ENCODE measurements at places on chromosomes 7 and 10.

DNA sequence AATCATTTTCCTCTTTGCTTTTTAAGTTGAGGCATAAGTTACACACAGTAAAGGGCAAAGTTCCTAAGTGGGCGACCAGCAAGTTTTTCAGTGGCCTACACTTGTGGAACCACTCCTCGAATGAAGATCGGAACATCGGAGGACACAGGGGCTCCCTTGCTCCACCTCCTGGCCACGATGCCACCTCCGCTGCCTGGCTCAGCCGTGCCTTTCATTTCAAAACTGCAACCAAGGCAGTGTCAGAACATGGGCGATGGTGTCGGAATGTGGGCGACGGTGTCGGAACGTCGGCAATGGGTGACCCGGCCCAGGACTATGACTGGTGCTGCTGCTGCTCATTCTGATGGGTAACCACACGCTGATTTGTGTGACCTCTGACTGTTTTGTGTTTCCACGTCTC is 9.6 kb upstream of the VIPR2 start:
- DNase-seq: no peak

GRCh38 chr10:1402816-1403507 is 334.4 kb downstream of the ADARB2 start:
- no peak for DNase-seq

GRCh38 chr7:70830060-70830395 is 301.9 kb upstream of the GALNT17 start:
- DNase-seq: no peak

- no peak for DNase-seq
Observed at GRCh38 chr10:101848894-101849351, 5.3 kb upstream of the KCNIP2 start.

DNA sequence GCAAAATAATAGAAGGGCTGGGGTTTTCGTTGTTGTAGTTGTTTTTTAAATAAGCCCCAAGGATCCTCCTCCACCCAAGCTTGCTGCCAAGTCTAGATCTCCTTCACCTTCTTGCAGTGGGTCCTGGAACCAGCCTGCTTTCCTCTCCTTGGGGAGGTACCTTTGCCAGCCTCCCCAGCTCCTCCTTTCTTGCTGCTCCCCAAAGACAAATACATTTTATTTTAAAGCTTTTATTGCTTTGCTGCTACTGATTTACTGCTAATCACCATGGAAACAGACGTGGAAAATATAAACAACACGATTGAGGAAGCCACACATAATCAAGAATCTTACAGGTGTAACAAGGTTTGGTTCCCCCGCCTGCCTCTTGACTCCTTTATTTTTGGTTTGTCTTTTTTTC is 17.4 kb upstream of the SLF2 start:
- peak; percentile 6 for DNase-seq

DNA sequence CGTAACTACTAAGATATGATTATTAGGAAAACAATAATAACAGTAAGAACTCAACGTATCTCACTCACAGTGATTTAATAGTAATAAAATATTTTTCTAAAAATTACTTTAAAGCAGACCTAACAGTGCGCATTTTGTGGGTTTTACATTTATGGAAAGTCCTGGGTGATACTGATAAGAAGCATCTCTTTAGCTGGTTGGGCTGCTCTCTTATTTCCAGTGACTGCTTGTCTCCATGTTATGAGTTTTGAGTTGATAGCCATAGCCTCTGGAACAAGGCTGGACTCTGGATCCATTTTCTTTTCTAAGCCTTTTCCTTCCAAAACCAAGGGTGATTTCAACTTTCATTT is 29.5 kb upstream of the INHBA start:
- no peak for DNase-seq

- DNase-seq: no peak
Observed at GRCh38 chr10:33052263-33052875, 94.3 kb upstream of the ITGB1 start.

DNA sequence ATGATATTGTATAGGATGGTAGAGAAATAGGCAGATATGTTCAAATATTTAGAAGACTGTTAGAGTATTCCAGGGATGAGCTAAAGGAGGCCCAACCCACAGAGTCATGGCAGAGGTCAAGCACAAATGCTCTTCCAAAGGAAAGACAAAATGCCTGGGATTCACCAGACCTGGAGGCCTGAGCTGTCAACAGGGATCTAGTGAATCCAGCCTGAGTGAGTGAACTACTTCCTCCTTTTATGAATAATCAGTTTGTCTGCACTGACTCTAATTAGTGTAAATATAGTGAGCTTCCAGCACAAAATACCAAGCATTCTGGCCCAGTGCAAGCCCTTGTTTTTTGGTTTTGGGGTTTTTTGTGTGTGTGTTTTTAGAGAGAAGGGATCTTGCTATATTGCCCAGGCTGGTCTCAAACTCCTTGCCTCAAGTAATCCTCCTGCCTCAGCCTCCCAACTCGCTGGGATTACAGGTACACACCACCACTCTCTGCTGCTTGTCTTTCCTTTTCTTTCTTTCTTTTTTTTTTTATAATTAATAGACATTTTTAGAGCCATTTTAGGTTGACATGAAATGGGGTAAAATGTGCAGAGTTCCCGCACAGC is 244.4 kb downstream of the SKIDA1 start:
- no peak for DNase-seq

- no peak for DNase-seq
Observed at GRCh38 chr7:29574659-29575058, 11.0 kb downstream of the PRR15 start.

DNA sequence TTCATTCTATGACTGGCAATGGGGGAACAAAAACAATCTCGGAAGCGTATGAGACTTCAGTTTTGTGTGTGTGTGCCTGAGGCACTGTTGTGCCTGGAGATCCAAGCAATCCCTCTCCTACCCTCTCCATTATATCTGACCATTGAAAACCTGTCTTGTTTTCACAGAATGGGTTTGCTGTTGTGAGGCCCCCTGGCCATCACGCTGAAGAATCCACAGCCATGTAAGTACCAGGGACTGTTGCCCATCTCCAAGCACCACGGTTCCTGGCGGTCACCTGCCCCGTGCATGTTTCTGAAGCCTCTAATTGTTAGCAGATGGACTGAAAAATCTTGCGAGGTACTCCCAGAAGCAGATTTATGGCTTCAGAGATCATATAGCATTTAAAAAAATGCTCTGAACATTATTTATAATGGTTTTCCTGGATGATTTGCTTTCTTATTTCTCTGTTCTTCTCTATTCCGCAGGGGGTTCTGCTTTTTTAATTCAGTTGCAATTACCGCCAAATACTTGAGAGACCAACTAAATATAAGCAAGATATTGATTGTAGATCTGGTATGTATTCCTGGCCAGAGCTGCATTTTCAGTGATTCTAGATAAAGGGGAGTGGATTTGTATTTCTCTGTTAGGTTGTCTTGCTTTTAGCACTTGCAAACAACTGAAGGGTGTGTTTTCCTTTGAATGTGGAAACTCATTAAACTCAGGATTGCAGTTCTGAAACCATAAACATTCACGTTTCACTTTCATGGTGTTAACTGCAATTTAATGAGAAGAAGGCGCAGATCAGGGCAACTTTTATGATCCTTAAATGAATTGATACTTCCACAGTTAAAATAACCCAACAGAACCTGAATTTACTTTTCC is 288.2 kb downstream of the TWIST1 start:
- DNase-seq: no peak

DNA sequence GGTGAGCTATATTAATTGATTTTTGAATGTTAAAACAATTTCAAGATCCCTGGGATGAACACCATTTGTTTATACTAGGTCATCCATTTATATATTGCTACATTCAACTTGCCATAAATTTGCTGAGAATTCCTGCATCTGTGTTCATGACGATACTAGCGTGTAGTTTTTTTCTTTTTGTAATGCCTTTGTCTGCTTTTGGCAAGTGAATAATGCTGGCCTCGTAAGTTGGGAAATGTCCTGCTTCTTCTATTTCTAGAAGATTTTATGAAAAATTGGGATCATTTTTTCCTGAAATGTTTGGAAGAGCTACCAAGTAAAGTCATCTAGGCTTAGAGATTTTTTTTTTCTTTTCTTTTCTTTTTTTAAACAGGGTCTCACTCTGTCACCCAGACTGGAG is 12.9 kb upstream of the MEST start:
- no peak for DNase-seq

- DNase-seq: no peak
Observed at GRCh38 chr7:99618726-99619125, 2.0 kb downstream of the ZSCAN25 start.

DNA sequence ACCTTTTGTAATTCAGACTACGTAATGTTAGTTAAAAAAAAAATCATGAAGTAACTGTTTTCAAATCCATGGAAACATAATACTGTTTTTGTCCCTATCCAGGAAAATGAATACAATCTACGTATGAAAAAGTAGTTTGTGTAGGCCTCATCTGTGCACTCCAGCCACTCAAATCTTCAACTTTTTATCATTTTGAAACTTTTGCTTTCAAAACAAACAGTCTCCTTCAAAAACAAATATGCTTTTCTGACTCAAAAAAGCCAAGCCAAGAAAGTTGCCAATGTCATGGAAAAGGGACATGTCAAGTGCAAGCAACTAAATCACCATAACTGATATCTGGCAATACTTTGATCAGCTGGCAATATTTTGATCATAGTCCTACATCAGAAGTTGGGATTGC is 13.1 kb downstream of the THNSL1 start:
- DNase-seq: no peak

- DNase-seq: peak; percentile 52
Observed at GRCh38 chr10:124640538-124641231, 103.5 kb downstream of the FAM53B start.

DNA sequence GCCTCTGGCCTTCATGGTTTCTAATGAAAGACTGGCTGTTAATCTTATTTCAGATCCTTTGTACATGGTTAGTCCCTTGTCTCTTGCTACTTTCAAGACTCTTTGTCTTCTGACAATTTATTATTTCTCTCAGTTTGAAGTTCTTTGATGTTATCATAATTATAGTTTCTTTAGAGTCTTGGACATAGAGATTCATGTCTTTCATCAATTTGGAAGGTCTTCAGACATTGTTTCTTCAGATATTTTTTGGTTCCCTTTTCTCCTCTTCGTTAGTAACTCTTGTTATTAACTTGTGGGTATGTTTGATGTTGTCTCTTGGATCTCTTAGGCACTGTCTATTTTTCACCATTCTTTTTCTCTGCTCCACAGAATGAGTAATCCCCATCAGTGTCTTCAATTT is 8.7 kb downstream of the ZNF37A start:
- DNase-seq: no peak

DNA sequence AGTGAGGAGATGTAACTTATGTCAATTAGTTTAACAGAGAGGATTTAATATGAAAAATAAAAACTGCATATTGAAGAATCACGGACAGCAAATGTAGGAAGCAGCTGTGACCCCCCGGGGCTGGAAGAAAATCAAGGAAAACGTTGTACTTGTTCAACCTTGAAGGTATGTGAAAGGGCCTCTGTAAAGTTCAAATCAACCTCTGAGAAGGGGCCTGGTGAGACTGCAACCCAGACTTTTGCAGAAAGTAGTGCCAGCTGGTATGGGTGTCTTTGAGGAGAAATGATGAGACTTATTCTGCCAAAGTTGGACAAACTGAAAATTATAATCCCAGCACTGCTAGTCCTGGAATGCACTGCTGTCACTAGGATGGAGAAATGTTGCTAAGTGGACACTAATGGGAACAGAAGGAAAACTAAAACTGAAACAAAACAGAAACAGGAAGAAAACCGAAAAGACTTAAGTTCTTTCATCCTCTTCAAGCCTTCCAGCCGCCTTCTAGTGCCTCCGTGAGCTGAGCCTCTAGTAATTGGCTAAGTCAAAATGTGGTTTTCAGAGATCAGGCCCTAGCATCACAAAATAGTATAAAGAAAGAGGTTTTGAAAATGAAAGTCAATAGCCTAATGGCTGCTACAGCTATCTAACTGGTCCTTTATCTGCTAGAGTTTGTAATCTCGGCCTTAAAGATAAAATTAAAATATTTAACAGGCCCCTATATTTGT is 253.7 kb upstream of the SORCS1 start:
- peak; percentile 2 for DNase-seq

DNA sequence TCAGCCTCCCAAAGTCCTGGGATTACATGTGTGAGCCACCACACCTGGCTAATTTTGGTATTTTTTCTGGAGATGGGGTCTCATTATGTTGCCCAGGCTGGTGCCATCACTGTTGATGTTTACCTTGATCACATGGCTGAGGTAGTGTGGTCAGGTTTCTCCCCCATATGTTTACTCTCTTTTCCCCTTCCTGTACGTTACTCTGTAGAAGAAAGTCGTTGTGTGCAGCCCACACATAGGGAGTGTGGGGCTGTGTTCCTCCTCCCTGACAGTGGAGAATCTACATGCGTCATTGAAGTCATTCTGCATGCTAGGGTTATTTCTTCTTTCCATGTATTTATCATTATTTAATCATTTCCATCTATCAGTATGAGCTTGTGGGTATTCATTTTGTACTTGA is 16.3 kb upstream of the ORAI2 start:
- DNase-seq: no peak

DNA sequence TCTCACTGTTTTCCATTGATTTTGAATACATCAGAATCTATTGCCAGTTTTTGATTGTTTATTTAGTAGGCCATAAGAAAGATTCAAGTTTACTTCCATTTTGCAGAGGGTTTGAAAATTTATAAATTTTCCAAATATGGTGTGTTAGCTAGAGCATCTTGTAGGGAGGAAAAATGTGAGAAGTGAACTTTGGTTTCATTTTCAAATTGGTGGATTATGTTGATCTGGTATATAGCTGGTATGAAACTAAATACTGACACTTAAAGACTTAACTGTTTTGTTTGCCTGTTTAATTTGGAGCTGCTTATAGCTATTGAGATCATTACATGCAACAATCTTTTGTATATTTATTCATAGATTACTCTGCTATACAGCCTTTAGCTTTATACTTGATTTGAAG is 108.1 kb downstream of the ADAM22 start:
- DNase-seq: no peak

DNA sequence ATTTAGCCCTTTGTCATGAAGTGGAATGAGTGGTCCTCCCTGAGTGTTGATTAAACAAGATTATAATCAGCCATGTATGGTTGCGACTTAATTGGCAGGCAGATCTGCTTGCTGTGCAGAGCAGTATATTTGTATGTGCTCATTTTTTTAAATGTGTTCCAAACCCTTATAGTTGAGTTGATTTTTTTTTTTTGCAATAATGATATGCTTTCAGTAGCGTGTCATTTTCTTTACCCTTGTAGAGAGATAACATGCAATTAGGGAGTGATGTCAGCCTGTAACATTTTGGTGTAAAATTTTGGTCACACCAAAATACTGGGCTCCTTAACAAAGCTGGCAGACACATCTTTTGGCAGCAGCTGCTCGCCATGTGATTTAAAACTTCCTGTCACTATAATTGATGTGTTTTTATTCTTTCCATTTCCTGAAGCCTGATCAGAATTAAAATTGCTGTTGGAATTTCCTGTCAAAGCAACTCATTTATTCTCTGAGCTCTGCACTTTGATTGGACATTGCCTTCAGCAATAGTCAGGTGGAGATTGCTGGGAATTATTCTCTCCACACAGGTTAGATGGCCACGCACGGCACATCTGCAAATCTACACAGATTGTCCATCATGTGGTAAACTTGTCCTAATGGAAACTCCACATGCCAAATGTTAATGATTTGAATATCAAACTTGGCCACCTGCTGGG is 125.3 kb downstream of the DYNC1I1 start:
- no peak for DNase-seq

GRCh38 chr7:90857603-90858002 is 261.5 kb downstream of the CDK14 start:
- no peak for DNase-seq
